ENCODE measurements at places on chromosomes 3 and 15.

DNA sequence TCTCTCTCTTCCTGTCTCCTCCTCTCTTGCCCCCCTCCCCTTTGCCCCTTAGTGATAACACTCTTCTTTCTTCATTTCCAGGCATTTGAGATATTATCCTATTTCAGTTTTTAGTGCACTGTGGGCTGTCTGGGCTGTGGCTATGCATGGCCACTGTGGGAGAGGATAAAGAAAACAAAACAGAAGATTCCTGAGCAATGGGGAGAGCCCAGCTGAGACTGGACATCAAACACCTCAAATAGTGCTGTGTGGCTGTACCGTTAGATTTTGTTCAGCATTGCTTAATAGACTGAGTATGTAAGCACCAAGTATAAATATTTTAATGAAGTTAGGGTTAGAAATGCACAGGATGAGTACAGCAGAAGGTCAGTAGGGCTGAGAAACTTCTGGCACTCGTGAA lies 7.9 kb upstream of the GBE1 start:
- no peak for DNase-seq

DNA sequence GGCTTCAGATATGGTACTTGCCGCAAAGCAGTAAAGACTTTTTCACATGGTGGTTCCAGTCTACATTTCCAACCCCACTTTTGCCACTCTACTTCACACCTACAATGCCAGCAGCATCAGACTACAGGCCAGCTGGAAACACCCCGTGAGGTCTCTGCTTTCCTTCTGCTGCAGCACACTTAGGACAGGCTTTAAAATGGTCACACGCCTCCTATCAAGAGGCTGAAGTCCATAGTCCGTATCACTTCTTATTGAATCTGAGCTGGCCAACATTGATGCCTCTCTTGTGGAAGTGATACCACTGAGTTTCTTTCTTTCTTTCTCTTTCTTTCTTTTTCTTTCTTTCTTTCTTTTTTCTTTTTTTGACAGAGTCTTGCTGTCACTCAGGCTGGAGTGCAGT lies 59.8 kb downstream of the ZNF860 start:
- DNase-seq: no peak

DNA sequence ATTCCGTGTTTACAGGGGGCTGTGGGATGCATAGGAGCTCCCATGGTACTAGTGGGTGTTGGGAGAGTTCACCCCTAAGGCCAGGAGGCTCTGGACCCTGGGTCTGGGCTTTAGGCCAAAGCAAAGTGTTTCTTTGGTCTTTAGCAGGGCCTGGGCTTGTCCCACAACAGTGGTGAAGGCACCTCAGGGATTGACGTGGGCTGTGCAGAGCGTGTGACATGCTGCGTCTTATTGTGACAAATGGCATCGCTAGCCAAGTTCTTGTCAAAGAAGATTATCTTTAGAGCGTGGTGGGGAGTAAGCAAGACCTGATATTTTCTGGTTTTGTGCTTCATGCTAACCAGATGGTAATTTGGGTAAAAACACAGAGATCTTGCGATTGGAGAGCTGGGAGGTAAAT lies 170.1 kb downstream of the APBA2 start:
- no peak for DNase-seq

DNA sequence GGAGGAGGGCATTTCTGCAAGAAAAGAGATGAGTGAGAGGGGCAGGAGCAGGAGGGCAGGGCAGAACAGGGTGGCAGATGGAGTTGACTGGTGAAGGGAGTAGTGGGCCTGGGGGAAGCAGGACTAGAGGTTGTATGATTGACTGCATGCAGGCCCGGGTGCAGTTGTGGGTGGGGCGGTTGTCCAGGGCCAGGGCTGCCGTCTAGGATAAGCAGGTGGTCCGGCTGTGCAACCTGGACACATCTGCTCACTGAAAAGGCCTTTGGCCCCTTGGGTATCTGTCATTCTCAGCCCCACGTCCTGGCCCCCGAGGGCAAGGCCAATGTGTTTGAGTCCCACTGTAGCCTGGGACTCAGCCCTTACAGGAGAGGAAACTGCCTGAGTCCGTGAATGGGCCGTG lies 25.4 kb downstream of the ALS2CL start:
- DNase-seq: no peak

DNA sequence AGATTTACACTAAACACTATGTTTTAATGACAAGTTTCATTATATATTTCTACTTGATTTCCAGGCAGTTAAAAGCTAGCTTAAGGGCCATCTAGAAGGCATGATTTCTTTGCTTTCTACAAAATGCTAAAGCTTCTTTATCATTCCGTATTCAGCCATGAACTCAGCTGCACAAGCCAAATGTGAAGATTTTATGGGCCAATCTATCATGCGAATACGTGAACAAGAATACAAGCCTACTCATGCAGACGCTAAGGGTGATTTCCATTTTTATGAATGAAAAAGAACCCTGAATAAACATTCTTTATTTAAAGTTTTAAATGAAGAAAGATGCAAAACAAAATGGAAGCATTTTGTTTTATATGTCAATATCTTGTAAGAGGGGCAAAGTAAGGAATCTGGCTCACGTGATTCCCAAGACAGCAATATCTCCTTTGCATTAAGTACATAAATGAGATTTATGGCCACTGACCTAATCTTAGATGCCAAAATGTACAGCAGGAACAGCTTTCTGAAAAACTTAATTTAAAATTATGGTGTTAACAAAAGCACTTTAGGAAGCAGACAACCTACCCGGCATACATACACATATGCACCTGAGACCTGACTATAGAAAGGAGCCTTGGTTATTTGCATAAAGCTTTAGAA lies 215.8 kb downstream of the DPH6 start:
- DNase-seq: peak; percentile 12

GRCh38 chr15:75431270-75431669 lies 20.2 kb downstream of the SIN3A start:
- DNase-seq: no peak

- no peak for DNase-seq
These were observed 666.9 kb downstream of the MECOM start for GRCh38 chr3:168996622-168997021.

DNA sequence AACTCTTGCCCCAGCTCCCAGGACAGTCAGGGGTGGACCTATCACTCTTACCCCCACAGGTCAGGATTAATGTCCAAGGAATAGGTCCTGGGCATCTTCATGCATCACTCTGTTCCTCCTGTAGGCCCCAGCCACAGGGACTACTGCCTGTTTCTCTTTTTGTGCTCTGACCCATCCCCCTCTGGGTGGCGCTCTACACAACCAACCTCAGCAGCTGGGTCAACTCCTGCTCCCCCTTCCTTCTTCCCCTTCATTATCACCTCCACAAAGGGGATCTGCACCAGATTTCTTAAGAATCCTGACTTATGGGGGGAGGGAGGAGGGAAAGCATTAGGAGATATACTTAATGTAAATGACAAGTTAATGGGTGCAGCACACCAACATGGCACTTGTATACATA lies 12.2 kb upstream of the TRANK1 start:
- DNase-seq: no peak

DNA sequence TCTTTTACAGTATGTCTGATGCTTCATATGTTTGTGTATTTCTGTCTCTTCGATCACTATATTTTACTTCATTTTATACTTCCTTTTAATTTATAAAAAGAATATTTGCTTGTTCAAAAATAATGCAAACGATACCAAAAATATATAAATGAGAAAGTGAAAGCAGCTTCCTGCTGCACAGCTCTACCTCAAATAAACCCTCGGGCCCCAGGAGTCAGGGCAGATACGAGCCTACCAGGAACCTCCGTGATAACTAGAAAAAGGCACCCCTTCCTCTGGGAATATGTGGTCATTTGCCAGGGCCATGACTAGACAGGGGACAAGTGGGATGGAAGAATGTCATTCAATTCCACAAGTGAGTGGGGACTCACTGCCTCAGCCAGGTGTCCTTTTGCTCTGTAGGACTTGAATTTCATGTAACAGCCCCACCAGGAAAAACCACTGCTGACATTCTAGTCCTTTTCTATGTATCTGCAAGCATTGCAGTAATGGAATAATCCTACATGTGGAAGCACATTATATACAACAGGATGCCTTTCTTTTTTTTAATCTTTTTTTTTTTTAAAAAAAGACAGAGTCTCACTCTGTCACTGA lies 133.3 kb downstream of the SUCLG2 start:
- no peak for DNase-seq

GRCh38 chr3:195872800-195873199 lies 35.6 kb downstream of the TNK2 start:
- no peak for DNase-seq

GRCh38 chr3:63061449-63061848 lies 186.2 kb upstream of the CADPS start:
- DNase-seq: no peak

- DNase-seq: no peak
These were observed 239.7 kb downstream of the SUCLG2 start for GRCh38 chr3:67414740-67415139.

DNA sequence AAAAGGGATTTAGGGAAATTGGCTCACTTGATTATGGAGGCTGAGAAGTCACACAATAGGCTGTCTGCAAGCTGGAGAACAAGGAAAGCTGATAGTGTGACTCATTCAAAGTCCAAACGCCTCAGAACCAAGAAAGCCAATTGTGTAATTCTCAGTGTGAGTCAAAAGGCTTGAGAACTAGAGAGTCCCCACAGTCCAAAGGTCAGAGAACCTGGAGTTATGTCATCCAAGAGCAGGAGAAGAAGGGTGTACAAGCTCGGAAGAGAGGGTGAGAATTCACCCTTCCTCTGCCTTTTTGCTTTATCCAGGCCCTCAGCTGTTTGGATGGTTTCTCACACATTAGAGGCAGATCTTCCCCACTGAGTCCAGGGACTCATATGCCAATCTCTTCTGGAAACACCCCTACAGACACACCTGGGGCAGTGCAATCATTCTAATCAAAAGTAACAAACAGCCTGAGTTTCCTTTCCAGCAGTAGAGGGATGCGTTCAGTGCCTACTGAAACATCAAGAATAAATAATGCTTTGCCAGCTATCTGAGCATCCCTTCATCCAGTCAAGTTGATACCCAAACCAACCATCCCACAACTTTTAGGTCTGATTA lies 271.5 kb downstream of the SATB1 start:
- DNase-seq: no peak

DNA sequence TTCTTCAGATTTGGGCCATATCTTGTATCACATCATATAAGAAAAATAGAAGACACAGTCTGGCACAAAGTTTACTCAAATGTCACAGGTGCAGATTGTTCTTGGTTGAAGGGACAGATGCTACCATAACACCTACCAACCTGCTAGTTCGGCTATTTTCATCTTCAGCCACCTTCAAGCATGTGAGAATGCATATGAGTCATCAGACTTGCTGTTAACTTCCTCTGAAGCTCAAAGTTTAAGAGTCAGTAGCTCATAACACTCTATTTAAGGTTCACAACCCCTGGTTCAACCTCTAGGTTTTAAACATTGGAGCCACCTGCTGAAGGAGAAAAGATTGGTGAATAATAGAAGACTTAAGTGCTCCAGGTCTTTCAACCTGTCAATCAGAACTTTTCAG lies 522.8 kb downstream of the NLGN1 start:
- DNase-seq: no peak

GRCh38 chr3:123724306-123724705 lies 139.5 kb upstream of the HACD2 start:
- DNase-seq: no peak

DNA sequence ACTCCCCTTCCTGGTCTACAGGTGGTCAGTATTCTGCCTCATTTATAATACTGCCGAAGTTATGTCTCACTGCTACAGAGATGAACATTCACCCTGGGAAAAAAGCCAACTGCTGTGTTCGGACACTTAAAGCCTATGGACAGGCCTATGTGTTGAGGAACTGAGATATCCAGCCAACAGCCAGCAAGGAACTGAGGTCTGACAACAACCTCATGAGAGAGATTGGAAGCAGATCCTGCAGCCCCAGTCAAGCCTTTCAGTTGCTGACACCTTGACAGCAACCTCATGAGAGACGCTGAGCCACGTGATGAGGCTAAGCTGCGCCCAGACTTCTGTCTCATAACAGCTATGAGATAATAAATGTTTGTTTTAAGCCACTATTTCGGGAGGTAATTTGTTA lies 18.2 kb upstream of the FHIT start:
- no peak for DNase-seq

DNA sequence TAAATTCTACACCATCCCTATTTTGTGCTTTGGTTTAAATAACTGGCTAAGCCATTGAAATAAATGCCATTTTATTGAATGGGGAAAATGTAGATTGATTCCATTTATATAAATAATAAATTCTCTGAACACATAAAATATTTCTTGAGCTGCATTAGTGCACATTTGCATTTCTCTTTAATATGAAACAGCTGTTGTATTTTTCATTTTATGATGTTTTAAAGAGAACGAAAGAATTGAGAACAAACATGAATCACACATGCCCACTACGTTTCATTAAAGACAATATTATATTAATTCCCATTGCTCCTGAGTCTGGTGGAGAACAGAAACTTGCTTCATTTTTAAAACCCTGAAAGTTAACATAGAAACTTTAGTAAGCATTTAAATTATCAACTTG lies 235.7 kb upstream of the CFAP20DC start:
- DNase-seq: no peak

DNA sequence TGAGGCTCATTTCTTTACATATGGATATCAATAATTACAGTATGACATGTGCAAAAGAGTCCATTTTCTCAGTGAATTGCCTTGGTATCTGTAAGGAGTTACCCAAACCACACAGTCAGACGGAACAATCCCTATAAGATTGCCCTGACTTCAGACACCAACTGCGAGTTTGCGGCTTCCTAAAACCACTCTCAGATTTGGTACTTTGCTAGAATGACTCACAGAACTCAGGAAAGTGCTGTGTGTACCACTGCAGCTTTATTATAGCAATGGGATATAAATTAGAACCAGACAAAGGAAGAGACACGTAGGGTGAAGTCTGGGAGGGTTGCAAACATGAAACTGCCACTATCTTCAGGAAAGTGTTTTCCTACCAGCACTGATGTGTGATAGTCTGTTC lies 45.8 kb upstream of the ATP13A3 start:
- DNase-seq: no peak

DNA sequence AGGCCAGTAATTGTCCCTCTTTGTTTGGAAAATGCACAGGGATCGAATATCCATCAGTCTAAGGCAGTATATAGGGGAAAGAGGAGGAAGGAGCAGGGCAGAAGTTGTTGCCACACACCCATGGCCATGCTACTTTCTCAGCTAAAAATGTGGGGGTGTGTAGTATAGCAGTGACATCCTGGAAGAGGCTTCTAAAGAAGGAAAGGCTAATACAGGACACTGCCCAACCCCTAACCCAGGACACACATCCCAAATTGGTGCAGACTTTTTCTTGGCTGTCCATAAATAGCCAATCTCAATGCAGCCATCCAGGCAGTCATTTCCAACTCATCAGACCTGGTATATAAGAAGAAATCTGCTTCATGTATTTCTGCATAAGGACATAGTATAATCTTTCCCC lies 33.1 kb upstream of the LRRN1 start:
- DNase-seq: no peak

- no peak for DNase-seq
These were observed 1054.0 kb downstream of the TUSC7 start for GRCh38 chr3:117763561-117763960.
